Stimulated activated CD4-positive, alpha-beta T cell treated with anti-CD3 and anti-CD28 coated beads, Interleukin-12 subunit alpha, Interleukin-12 subunit beta, amount 100 ng/mL, for 24 hours (primary cell): ENCODE measurements at places on chromosomes 2 and 18.

DNA sequence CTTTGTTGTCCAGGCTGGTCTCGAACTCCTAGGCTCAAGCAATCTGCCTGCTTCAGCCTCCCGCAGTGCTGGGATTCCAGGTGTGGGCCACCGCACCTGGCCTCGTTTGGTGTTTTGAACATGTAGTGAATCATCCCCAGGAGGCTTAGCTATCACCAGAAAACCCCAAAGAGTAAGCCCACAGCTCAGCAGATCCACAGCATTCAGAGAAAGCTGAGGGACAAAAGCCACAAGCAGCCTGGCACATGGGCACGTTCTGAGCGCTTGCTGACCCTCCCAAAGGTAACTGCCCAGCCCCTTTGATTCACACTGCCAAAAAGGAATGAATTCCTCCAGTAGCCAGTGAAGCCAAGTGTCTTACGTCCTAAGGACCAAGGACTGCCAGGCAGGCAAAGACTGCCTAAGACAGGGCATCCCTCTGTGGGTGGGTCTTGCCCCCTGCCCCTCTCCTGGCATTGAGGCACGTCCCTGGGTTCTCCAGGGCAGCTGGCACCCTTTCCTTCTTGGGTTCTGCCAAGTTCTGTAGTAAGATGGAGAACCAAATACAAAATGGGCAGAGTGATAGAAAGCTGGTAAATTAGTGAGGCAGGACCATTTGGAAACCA is 31.7 kb downstream of the MBP start:
- DNase-seq: no peak

- no peak for DNase-seq
Observed at GRCh38 chr2:99682275-99683060, 192.7 kb upstream of the REV1 start.

- DNase-seq: peak; percentile 73
Observed at GRCh38 chr2:218301176-218301819, 9.0 kb upstream of the TMBIM1 start.

DNA sequence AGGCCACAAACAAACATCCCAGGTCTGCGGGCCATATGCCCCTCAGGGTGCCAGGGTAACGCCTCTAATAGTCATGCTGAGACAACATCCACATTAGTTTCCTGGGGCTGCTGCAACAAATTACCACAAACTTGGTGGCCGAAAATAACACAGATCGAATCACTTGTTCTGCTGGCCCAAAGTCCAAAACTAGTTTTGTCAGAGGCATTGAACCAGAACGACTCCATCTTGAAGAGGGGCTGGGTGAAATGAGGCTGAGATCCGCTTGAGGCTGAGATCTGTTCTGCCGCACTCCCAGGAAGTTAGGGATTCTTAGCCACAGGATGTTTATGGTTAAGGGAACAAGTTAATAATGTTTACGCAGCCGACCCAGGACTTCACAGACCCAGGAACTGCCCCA is 66.7 kb downstream of the COPS8 start:
- DNase-seq: no peak
